ENCODE measurements at places on chromosomes 4 and X. TPM values are rescaled to one million over a fixed set of nuclear protein-coding genes. Genes with fewer than 3 reads are reported as not detected.

The MAGEC2 gene
- total RNA-seq, result not detected

The SORBS2 gene
- total RNA-seq, result 0.26 TPM

DNA sequence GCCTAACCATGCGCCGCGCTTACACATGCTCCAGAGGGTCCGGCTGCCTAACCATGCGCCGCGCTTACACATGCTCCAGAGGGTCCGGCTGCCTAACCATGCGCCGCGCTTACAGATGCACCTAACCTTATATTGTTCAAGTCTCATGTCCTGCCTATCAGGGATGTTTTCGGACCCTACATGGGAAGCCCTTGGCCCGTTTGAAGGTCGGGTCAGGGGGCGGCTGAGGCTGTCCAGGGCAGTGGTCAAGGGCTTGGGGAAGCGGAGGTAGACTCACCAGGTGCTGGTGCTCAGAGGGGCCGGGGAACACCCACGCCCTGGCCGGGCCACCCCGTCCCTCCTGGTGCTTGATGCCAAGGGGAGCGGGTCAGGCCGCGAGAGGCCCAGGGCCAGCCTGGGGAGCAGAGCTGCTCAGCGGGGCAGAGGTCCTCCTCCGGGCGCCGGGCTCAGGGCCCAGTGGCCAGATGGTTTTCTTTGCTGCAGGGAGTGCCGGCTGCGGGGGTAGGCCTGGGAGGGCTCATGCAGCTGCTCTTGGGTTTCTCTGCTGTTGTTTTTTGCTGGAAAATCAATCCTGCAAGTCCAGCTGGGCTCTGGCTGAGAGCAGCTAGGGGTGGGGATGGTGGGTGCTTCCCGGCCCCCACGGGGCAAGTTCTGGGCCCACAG, 35.4 kb upstream of the SPON2 start:
- no peak for DNase-seq

- DNase-seq, result no peak
Observed at GRCh38 chrX:71440401-71440800, 74.2 kb downstream of the TAF1 start.

GRCh38 chrX:24494647-24495075, 29.6 kb downstream of the PDK3 start:
- DNase-seq, result no peak

- no peak for DNase-seq
Observed at GRCh38 chr4:147220833-147221232, 260.1 kb upstream of the EDNRA start.

DNA sequence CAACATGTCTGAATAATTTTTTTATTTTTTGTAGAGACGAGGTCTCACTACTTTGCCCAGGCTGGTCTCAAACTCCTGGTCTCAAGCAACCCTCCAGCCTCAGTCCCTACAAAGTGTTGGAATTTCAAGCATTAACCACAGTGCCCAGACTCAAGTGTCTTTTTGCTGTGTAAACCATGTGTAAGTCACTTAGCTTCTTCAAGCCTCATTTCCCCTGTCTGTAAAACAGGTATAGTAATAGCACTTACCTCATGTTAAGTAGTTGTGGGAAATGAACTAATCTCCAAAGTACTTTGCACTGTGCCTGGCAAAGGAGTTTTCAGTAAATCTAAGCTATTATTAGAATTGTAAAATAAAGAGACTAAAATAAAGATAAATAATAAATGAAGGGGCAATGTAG, 35.7 kb downstream of the STBD1 start:
- no peak for DNase-seq

DNA sequence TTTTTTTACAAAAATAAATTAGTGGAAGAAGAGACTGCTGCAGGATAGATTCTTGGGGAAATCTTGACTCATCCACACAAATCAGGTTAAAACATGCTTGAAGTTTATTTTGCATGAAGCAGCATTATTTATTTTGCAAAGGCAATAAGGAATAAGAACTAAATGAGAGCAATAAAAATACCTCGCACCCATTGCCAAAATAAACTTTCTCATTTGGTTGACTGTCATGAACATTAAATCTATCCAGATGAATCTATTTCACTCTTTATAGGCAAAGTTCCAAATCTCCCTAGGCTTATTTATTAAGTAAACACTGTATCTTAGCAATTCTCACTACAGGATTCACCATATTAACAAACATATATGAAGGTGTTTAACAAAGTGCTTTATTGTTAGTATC, 58.9 kb downstream of the HOPX start:
- DNase-seq, result no peak

- DNase-seq, result no peak
Observed at GRCh38 chrX:16999275-16999674, 52.8 kb downstream of the REPS2 start.

The SASH3 gene
- total RNA-seq, result 148 TPM

DNA sequence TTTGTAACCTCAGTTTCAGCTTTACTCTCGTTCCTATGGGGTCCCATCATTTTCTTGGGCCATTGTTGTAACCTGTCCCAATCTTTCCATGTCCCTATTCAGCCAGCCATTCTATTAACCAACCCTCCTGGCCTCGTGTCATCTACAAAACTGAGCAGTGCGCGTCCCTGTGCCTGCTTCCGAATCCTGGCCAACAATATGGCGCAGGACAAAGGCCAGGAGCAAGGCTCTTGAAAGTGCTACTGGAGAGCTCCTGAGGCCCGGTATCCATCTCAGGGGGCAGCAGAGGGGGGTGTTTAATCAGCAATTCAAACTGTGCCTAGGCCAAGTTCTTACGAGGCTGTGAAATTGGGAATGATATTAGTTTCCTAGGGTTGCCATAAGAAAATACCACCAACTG, 41.2 kb upstream of the APLN start:
- no peak for DNase-seq

The MSX1 gene
- total RNA-seq, result not detected

DNA sequence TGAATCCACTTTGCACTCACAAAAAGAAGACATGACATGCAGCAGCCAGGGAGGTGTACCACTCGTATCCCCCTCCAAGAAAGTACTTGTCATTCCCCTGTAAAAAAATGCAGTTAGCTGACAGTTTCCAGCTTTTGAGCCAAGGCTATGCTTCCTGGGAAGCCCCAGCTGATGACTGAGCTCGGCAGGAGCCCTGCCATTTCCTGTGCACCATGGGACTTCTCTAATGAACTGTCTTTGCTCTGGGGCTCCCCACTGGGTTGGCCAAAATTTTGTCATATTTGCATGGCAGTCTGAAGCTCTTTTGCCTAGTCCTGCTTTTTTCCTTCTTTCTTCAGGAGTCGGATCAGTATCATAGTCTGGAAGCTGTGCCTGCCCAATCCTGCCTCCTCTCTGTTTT, 104.5 kb upstream of the MAOA start:
- no peak for DNase-seq

DNA sequence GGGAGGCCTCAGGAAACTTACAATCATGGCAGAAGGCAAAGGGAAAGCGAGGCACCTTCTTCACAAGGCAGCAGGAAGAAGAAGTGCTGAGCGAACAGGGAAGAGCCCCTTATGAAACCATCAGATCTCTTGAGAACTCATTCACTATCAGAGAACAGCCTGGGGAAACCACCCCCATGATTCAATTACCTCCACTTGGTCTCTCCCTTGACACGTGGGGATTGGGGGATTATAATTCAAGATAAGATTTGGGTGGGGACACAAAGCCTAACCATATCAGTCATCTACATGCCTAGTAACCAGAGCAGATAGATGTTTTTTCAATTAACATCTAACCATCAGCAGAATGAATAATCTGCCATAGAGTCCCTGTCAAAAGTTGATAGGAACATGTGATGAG, 30.4 kb downstream of the FAM13A start:
- DNase-seq, result no peak

DNA sequence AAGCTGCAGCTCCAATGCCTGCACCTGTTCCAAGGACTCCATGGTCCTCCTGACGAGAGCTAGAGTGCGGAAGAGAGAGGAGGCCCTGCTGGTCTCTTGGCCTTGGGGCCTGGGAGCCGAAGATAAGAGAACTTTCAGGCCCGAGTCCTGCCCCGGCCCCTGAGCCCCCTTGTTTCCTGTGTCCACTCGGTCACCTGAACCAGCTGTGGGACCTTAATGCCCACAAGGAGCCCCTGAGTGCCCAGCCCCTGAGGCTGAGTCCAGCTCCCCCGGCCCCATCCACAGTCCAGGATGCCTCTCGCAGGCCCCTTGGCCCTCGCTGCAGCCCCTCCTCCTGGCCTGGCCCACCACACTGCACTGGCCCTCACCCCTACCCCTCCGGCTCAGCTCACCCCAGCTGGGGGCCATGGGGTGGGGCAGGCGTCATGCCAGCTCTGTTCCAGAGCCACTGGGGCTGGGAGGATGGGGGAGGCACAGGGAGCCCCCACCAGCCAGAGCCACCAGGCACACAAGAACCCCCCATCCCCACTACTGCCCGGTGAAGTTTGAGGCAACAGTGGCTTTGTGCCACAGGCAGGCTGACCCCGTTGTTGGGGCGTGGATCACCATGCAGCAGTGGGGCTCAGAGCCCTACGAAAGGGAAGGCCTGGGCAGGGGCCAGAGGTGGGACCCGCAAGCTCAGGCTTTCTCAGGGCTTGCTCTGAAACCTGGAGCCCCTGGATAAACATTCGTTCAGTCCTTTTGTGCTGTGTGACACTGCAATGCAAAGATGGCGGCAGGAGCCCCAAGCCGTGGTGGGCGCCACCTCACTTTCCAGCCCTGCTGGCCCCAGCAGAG, 14.1 kb downstream of the NAT8L start:
- DNase-seq, result no peak

DNA sequence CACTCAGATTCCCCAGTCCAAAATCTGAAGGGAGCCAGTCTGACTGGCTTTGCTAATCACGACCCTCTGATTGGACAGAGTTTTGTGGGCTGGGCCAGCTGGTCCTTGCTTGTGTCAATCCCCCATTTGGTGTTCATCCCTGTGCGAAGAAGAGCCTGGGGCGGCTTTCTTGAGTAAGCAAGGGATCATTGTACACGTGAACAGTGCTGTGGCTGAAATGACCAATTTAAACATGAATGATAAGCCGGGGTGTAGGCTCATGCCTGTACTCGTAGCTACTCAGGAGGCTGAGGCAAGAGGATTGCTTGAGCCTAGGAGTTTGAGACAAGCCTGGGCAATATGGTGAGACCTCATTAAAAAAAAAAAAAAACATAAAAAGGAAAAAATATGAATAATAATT, 379.1 kb downstream of the RAPGEF2 start:
- DNase-seq, result no peak

The FGF13 gene
- not detected for total RNA-seq

The MAGEA8 gene
- not detected for total RNA-seq

The SLC25A31 gene
- total RNA-seq, result not detected

- no peak for DNase-seq
Observed at GRCh38 chr4:80307774-80308465, 27.6 kb upstream of the CFAP299 start.

GRCh38 chrX:41723826-41724225, at the start of gene GPR82:
GPR82 (plus strand) TSS chrX:41724181; CDS start chrX:41727027, 2,846 bp downstream.
- no peak for DNase-seq

The CASP3 gene
- total RNA-seq, result 50.6 TPM

- DNase-seq, result peak; percentile 31
Observed at GRCh38 chr4:40046311-40046980, 10.2 kb upstream of the N4BP2 start.

GRCh38 chr4:3662516-3662915, 103.7 kb upstream of the ADRA2C start:
- DNase-seq, result no peak

GRCh38 chr4:112952313-112952700, 97.1 kb upstream of the ANK2 start:
- no peak for DNase-seq

The SPATA18 gene
- 0.24 TPM for total RNA-seq

DNA sequence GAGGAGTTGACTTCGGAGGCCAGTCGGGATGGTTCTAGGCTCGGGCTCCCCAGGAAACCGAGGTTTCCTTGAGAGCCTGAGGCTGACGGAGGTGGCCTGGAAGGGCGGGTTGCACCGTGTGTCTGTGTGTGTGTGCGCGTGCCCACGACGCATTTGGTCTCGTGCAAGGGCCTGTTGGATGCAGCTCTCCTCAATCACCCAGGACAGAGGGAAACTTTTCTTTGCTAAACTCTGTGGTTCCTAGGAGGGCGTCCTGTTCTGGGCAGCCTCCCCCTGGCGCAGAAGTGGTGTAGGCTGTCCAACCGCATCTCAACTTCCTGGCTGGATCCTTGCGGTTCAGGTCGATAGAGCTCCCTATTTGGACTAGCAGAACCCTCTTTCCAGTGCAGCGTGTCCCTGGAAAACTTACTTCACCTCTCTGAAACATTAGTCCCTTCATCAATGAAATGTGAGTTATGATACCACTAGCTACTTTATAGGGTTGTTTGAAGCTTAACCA, 973 bp downstream of the STK32B start:
- no peak for DNase-seq

- DNase-seq, result no peak
Observed at GRCh38 chr4:169348541-169348940, 77.8 kb upstream of the SH3RF1 start.

The KLKB1 gene
- 1.2 TPM for total RNA-seq

The JCHAIN gene
- not detected for total RNA-seq

DNA sequence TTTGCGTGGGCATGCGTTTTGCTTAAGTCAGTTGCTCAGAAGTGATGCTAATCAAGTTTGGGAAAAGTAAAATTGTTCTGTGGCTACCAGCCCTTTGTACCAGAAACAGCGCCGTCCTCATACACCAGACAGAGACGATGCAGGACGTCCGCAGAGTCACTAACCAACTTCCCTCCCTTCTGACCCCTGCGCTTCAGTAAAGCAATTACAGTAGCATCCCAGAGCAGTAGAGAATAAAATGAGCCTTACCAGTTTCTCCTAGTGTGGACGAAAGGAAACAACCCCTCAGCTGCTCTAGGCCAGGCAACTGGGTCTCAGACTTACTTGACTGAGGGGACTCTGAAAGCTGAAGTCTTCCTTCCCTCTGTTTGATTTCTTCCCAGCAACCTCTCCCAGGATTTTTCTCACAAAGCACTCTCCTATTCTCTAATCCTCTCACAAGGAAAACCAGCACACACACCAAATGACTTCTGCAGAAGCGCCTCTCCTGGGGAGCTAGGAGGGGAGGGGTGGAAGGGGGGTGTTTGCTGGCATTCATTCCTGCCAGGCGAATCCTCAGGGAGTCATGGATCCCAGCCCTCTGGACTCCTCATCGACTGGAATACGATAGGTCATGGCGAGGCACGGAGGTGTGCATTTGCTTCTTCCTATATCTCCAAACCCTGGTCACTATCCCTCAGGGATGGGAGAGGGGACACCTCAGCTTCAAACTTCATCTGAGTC, 56.0 kb upstream of the MID1 start:
- DNase-seq, result no peak

The TET2 gene
- total RNA-seq, result 43.1 TPM

The DGKK gene
- total RNA-seq, result not detected

The VSIG4 gene
- total RNA-seq, result 0.22 TPM

- DNase-seq, result no peak
Observed at GRCh38 chr4:82842593-82842992, 44.0 kb upstream of the SCD5 start.
